ENCODE measurements at places on chromosomes 1 and 21.

DNA sequence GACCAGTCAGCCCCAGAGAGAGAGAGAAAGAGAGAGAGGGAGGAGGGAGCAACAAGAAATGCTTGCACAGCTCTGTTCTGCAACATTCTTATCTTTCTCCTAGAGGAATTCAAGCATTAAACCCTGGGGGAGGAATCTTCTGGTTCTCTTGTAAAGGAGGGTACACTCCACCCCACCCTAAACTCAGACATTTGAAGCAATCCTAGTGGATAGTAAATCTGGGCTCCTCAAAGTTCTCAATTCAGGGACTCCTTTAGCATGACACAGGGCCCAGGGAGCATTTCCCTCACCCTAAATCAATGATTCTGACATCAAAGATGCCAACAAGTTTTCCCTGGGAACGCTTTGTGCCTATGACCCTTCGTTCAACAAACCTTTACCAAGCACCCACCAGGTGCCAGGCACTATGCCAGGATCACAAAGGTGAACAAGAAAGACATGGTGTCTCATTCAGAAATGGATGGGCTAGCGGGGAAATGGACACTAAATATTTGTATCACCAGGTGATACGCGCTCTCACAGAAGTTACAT lies 11.9 kb upstream of the CAPN2 start:
- DNase-seq: no peak

- no peak for DNase-seq
These were observed 47.0 kb upstream of the KCNK1 start for GRCh38 chr1:233566886-233567285.

DNA sequence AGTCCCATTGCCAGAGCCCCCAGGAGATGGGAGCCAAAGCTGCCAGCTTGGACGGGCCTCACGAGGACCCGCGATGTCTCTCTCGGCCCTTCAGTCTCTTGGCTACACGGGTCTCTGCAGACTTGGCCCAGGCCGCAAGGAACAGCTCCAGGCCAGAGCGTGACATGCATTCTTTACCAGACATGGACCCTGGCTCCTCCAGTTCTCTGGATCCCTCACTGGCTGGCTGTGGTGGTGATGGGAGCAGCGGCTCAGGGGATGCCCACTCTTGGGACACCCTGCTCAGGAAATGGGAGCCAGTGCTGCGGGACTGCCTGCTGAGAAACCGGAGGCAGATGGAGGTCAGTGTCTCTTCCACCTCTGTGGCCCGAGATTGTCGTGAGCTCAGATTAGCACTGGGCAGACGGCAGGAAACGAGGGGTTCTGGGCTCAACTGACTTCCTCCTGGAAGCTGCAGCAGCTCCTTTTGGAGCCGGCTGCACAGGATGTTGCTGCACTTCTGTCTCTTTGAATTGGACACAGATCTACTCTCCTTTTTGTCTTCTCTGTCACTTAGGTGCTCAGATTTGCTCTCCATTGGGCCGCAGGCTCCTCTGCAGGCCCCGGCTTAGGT lies 68.0 kb downstream of the DISC1 start:
- DNase-seq: no peak

- no peak for DNase-seq
These were observed 70.6 kb downstream of the CLSTN1 start for GRCh38 chr1:9753121-9753531.

DNA sequence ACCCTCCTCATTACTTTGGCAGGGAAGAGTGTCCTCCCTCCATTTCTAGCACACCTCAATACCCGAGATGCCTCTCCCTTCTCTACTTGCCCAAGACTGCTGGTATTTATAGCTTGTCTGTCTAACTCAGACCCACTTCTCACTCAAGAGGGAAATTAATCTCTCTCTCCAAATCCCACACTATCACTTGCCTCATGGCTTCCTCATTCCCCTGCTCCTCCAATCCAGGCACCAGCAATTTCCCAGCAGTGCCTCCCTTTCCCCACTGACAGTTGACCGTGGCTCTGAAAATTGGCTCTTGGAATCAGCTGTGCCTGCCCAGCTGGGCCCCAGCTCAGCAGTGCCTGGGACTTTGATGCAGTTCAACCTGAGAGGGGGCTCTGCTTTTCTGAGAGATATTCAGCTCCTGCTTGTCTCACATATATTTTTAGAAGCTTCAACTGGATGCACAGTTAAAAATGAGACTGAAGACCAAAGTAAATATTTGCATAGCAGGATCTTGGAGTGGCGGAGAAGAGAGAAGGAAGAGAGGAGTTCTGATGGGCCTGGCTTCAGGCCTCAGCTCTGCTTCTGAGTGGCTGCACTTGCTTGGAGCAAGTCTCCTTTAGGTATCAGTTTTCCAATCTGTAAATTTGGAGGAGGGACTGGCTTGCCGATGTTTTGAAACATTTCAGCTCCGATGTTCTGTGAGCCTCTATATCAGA lies 81.1 kb upstream of the SPATA6 start:
- DNase-seq: no peak

DNA sequence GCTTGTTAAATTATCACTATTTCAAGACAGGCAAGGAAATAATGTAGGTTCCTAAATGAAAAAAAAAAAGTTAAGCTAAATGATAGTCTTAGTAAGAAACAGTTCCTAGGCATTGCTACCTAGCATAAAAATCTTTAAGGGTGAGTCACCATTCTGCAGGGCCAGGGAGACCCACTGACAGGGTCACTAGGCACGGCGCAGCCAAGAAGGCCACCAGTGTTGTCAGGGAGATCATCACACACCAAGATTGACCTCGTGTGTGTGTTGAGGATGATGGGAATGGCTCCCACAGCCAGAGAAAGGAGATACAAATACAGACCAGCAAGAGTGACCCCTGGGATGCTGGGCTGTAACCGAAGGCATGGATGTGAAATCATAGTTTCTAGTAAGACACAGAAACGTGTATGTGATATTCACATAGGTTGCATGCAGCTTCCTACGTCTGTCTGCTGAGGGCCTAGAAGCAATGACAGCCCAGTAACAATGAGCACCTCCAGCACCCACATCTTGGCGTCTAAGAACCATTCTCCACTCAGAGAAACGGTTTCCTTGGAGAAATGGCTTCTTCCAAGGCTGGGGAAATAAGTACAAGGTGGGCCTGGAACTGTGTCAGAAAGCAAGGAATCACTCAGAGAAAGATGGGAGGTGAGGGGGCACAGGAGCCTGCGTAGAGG lies 29.1 kb downstream of the RIPK4 start:
- no peak for DNase-seq

GRCh38 chr1:86645851-86646250 lies 58.5 kb upstream of the SH3GLB1 start:
- no peak for DNase-seq

DNA sequence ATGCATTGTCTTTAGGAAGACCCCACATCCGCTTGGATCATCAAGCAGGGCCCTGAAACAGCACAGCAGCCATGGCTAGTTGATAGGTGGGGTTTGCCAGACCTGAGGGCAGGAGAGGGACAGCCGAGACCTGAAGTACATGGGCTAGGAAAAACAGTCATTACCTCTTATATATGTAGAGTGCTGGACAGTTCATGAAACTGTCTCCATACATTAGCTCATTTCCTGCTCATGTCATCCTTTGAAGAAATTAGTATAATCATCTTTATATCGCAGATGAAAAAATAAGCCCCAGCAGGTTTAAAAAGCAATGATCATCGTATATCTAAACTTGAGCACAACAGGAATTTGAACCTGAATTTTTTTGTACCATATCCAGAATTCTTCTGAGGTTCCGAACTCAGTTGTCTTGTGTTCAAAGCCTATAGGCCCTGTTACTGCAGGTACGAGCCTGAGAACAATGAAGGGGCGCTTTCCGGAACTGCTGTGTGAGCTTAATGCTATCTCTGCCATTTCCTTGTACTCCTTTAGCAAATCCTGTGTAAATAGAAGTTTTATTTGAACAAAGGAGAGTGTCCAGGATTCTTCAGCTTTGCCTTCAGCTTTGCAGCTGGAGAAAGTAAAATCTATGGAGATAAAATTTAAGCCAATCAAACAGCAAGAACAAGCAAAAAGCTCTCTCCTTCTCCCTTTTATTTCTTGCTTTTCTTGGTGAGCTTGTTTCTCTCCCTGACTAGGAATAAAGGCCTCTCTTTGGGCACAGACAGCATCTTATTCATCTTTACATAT lies 32.4 kb upstream of the DUSP10 start:
- DNase-seq: no peak

GRCh38 chr1:85243372-85243771 lies 16.1 kb downstream of the C1orf52 start:
- DNase-seq: no peak

GRCh38 chr1:159318784-159319551 lies 16.8 kb downstream of the FCER1A start:
- no peak for DNase-seq

DNA sequence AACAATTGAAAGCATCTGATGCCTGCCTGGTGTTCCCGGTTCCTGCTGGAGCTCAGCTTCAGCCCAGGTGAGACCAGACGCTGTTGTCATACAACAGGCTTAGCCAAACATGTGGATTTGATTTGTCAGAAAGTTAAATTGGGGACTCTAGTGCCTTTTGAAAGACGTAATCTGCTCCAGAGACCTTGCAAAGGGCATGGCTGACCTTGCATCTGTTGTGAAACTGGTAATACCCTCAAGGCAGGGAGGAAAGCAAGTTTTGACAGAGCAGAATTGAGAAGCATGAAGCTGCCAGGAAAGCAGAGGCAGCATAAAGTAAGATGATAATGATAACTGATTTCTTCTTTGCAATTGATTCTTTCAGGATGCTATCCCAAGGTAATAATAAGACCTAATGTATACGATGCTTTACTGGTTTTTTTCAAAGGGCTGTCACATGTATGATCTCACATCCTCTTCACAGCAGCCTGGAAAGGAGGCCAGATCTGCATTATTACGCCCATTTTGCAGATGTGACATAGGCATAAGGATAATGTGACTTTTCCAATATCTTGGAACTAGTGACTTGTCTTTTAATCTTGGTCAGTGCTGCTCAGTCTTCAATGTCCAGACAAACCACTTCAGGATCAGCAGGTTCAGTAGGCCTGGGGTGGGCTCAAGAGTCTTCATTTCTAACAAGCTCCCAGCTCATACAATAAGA lies 24.7 kb upstream of the CNN3 start:
- DNase-seq: no peak

DNA sequence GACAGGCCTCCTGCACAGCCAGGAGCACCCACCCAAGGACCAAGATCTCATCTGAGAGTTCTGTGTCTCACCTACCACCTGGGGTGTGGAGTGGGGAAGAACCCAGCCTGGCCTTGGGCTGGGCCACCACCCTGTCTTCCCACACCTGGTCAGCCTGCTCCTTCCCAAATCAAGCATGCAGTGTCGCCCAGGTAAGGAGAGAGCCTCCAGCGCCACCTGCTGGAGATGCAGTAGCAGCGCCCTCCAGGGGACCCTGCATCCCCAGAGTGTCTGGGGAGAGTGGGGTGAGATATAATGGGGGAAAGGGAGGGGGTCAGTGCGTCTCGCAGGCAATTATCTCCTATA lies 32.3 kb downstream of the KIAA2013 start:
- peak; percentile 29 for DNase-seq

- DNase-seq: no peak
These were observed 3.2 kb downstream of the GJC2 start for GRCh38 chr1:228152918-228153258.

GRCh38 chr1:58745666-58746065 lies 38.2 kb downstream of the JUN start:
- DNase-seq: no peak

DNA sequence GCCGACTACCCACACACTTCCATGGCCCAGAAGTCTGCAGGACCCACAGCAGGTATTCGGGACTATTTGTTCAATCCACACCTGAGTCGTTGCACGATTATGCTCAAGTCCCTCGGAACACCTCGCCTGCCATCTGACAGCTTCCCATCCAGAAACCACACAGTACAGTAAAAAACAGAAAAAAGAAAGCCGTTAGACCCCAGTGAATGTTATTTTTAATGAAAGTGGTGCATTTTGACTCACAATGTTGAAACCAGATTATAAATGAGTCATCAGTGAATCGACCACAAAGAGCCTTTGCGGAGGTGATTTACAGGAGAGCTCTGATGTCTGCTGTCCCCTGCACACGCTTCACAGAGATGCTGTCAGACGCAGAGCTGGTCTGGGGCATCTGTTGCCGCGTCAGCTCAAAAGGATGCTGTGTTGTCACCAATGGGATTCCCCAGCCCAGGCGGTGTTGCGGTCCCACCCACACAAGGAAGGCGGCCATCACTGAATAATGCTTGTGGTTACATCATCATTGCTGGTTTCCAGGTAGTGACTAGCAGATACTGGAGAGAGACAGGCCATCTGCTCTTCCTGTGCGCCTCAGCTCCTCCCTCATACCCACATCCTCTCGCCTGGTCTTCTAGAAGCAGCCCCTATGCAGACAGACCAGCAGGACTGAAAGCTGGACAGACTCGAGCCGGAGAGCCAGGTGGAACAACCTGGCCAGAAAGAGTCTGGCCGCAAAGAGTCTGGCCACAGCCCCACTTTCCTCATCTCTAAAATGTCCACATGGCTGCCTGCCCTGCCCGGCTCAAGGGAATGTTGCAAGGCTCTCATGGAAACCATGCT lies 116.8 kb downstream of the TOMM20 start:
- peak; percentile 96 for DNase-seq

- no peak for DNase-seq
These were observed 36.4 kb downstream of the ITGB3BP start for GRCh38 chr1:63486629-63487028.

DNA sequence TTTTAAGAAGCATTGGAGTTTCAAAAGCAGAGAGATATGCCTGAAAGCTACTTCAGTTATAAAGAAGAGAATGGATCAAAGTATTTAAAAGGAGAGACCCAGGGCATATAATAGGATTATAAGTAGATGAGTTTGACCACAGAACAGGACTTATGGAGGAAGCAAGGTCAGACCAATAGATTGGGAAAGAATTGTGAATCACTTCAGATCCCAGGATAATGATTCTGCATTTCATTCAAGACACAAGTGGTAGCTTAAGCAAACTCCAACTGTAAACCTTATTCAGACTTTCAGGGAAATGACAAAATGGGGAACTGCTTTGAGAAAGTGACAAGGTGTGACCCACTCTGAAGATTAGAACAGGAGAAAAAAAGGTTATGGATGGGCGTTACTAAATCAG lies 18.9 kb upstream of the OR10J5 start:
- peak; percentile 56 for DNase-seq

- no peak for DNase-seq
These were observed 88.2 kb upstream of the SLC25A33 start for GRCh38 chr1:9451081-9451480.

DNA sequence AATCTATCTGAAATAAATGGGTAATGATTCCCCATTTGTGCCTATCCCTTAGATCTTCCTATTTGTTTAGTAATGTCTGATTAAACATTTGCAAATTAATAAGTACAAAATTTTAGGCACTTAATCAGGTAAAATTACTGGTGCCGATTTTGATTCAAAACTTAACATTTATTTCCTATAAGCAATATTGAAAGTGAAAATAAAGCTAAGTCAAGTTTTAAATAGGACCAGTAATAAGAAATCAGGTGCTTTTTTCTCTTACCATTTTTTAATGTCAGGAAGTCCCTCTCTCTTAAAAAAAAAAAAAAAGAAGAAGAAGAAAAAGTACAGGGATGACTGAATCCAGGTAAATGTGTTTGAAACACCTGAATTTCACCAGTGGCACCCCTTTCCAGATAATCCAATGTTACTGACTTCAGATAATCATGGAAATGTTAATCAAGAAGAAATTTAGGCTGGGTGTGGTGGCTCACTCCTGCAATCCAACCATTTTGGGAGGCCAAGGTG lies 836 bp upstream of the GBP4 start:
- no peak for DNase-seq

- no peak for DNase-seq
These were observed 25.3 kb upstream of the IL19 start for GRCh38 chr1:206745301-206745700.

GRCh38 chr1:116096013-116096618 lies 15.1 kb upstream of the MAB21L3 start:
- DNase-seq: no peak
